Omental fat pad (tissue), 4 donors: ENCODE measurements at places on chromosomes 3 and 15.

DNA sequence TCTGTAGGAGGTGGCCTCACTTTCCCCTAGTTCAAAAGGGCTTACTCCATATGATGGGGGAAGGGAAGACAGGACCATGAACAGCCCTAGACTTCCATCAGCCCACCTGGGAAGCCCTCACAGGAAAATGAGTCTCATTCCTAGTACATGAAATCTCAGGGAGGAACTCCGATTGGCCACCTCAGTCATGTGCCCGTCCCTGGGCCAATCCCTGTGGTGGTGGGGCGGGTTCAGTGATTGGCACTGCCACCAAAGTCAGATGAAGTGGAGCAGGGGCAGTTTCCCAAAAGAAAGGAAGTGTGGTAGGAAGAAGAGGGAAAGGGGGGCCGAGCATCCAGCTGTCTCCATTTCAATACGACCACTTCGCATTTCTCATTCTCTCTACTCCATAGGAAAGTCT lies 25.9 kb upstream of the GP9 start:
- no peak for DNase-seq

- DNase-seq: no peak
Observed at GRCh38 chr3:102098130-102098885, 249.0 kb downstream of the NFKBIZ start.

DNA sequence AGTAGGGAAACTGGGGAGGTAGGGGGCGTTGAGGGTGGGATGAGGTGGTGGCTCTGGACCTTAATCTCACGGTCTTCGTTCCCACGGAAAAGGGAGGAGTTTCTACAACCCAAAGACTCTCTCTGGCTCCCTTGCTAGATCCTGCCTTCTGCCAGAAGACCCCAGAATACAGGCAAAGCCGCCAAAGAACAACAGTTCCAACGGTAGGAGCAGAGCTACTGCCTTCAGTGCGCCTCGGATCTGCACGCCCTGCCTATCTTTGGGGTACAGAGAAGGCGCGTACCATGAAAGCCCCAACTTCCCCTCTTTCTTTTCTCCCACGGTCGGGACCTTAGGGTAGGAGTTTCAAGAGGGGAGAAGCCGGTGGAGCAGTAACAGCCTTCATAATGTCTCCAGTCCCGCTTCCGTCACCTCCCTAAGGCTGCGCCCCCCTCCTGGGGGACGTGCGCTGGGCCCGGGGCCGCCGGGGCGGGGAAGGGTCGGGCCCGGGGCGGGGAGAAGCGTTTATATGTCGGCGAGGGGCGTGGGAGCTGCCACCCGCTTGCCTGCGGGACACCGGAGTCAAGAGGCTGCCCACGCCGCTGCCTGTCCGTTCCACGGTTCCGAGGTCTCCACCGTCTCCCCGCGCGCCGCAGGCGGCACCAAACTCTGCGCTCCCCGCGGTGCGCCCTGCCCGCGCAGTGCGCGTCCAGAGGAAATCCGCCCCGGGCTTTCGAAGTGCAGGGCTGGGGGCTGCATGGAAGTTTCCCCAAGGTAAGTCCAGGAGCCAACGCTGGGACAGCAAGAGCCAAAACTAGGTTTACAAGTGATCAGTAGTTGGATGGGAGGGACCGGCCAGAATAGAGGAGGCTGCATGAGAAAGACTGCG lies at the start of gene COL6A6:
Gene COL6A6, plus strand, starts transcription at position 533 of the 868 bp plus-strand sequence. CDS start 43,188 bp downstream, outside the sequence.
- DNase-seq: no peak

GRCh38 chr3:182632077-182632393 lies 161.3 kb upstream of the ATP11B start:
- DNase-seq: no peak

GRCh38 chr15:99909592-99910295 lies 176.5 kb upstream of the LYSMD4 start:
- no peak for DNase-seq

- no peak for DNase-seq
Observed at GRCh38 chr3:116118475-116119169, 326.7 kb downstream of the LSAMP start.

DNA sequence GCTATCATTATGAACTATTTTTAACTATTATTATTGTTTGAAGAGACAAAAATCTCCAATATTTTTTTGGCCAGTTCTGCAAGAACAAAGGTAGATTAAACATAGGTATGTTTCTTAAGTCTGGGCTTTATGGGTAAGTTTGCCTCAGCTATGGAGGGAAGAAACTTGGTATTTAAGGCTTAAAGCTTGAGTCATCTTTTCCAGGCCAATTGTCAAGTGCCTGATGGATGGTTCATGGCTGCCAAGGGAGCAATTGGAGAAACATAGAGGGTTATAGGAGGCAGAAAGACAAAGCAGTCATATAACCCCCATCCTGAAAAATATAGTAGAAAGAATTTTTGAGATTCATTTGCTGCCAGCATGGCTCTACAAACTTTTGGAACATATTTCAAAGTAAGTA lies 7.2 kb upstream of the STAC start:
- DNase-seq: no peak

GRCh38 chr15:71116942-71117341 lies 1.7 kb downstream of the THSD4 start:
- no peak for DNase-seq

DNA sequence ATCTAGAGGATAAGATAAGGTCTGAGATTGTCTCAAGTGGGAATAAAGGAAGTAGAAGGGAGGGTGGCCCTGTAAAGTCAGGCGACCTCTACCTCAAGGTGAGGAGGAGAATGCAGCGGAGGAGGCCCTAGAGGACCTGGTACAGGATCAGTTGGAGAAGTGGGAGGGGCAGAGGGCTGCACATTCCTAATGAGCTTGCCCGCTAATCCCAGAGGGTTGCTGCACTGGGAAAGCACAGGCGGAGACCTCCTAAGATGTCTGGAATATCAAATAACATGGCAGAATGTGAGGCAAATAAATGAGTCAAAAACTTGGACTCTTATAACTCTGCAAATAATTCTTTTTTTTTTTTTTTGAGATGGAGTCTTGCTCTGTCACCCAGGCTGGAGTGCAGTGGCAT lies 30.2 kb upstream of the VPS8 start:
- no peak for DNase-seq

DNA sequence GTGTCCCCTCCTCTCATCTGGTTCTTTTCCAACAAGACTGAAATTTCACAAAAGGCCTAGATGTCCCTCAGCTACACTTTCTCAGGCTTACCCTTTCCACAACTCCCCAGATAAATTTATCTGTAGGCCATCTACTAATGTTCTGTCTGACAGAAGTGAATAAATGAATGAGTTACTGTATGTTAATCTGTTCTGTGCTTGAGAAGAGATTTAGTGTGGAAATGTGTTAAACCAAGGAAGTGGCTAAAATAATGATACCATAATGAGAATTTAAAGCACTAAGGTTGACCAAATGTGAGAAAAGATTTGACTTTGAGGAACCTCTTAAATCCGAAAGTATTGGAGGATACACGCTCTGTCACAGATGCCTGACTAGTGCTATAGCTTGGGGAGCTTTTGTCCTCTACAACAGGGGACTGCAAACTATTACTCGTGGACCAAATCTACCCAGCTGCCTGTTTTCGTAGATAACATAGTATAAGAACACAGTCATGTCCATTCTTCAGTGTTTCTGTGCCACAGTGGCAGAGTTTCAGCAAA lies 74.8 kb upstream of the P2RY1 start:
- no peak for DNase-seq

- DNase-seq: no peak
Observed at GRCh38 chr15:68821841-68822381, 1.2 kb upstream of the ANP32A start.

DNA sequence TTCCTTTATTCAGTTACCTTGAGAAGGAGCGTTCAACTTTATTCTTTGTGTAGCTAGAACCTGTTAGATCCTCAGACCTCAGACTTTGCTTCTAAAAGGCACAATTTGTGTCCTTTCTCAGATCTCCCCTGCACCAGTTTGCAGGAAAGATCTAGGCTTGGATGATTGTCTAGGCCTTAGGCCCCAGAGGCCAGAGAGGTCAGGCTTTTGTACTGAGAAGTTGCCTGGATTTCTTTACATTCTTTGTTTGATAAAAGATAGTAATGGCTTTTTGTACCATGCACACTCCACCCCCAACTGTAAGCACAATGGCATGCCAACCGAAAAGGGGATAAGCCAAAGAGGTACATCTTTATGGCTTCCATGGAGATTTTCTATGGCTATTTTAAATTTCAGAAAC lies 719.6 kb upstream of the NR2F2 start:
- DNase-seq: no peak

- DNase-seq: no peak
Observed at GRCh38 chr3:161423911-161424522, 52.7 kb upstream of the SPTSSB start.

DNA sequence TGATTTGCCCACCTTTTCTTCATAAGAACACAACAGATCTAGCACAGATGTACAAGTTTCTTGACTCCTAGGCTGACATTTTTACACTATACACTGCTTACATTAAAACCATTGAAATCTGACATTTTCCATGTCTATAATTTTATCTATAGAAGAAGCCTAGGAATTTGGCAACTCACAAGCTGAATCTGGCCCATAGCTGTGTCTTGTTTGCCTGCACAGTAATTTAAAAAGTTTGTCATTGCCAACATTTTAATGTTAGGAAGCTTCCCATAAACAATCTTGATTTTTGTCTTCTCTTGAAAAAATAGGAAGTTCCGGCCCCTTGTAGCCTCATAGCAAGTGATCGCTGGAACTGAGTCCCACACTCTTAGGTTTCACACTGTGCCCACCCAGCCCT lies 394.6 kb upstream of the AZI2 start:
- DNase-seq: no peak

DNA sequence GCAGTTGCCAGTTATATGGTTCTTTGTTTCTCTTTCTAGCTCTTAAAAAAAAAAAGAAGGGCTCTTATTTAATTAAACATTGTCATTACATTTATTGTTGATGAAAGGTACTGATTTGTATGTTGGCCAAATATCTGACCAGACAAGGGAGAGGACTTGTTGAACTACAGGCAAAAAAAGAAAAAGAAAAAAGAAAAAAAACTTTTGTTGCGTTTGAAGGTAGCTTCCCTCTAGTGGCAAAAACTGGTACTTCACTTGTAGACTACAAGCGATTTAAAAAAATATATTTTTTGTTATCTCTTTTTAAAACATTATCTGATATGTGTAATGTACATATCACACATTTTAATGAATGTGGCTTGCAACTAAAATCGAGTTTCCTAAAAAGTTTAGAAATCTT lies 280.6 kb downstream of the ROBO2 start:
- no peak for DNase-seq

GRCh38 chr3:42071904-42072812 lies 19.0 kb upstream of the TRAK1 start:
- no peak for DNase-seq

GRCh38 chr3:193016437-193016901 lies 98.8 kb upstream of the MB21D2 start:
- DNase-seq: no peak

DNA sequence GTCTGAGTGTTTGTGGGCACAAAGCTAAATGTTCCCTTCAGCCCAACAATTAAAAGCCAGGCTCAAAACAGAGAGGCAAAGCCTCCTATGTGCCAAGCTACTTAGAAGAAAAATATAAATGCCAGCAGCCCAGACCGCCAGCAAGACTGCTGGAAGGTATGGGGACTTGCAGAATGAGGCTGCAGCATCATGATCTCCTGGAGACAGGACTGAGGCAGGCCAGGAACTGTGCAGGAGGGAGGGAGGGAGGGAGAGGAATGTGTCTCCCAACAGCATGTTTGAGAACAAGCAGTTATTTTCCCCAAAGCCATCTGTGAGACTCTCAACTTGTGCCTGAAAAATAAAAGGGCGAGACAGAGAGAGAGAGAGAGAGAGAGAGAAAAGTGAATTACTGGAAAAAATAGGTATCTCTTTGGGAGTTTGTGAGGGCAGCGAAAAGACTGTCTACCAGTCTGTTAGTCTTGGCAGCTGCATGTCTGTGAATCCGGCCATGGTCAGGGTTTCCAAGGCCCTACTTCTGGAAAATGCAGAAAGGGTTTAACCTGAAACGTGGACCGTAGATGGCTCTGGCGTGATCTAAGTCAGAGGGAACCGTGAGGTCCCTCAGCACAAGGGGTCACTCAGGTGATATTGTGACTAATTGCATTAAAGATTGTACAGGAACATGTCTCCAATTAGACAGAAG lies 139.7 kb upstream of the COL8A1 start:
- DNase-seq: no peak

- no peak for DNase-seq
Observed at GRCh38 chr15:101046826-101047225, 127.7 kb downstream of the LRRK1 start.
